Nucleus accumbens (tissue), 56 donors: ENCODE measurements at places on chromosomes 13 and 19.

- DNase-seq, result no peak
Observed at GRCh38 chr19:33946535-33947264, 150.0 kb downstream of the KCTD15 start.

GRCh38 chr19:51179256-51179655, 37.2 kb downstream of the SIGLEC7 start:
- no peak for DNase-seq

GRCh38 chr19:1355568-1356507, 27.9 kb upstream of the NDUFS7 start:
- peak; percentile 46 for DNase-seq

DNA sequence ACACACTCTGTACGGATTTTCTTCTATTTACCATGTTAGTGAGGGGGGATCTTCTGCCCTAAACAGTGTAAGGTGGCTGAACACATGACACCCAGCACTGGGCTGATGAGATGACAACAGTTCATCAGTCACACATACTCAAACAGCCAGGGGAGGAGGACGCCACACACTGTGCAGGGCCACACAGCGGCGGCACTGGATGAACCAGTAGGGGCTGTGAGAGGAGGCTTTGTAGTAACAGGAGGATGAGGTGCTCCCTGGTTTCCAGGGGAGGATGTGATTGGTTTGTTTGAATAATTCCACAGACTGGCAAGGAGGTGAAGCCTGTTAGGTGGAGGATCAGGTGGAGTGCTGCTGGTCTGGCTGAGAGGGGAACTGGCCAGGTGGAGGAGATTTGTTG, 16.3 kb upstream of the GTF3A start:
- DNase-seq, result no peak

GRCh38 chr13:80235166-80235966, 105.6 kb downstream of the SPRY2 start:
- DNase-seq, result no peak

- DNase-seq, result no peak
Observed at GRCh38 chr19:3961007-3961406, 9.9 kb downstream of the DAPK3 start.

- no peak for DNase-seq
Observed at GRCh38 chr19:681029-682019, 5.1 kb downstream of the FSTL3 start.

GRCh38 chr19:44093931-44094765, at the start of gene ZNF224:
Gene ZNF224 (plus strand): TSS chr19:44094361. CDS start chr19:44097874, 3,513 bp downstream.
- DNase-seq, result peak; percentile 91

- no peak for DNase-seq
Observed at GRCh38 chr19:17686023-17686521, 2.1 kb downstream of the UNC13A start.
